HFFc6 (cell line): ENCODE measurements at places on chromosomes 11 and 22.
A peak's percentile ranks its signal among the peaks of the same experiment; 100 is the strongest.

DNA sequence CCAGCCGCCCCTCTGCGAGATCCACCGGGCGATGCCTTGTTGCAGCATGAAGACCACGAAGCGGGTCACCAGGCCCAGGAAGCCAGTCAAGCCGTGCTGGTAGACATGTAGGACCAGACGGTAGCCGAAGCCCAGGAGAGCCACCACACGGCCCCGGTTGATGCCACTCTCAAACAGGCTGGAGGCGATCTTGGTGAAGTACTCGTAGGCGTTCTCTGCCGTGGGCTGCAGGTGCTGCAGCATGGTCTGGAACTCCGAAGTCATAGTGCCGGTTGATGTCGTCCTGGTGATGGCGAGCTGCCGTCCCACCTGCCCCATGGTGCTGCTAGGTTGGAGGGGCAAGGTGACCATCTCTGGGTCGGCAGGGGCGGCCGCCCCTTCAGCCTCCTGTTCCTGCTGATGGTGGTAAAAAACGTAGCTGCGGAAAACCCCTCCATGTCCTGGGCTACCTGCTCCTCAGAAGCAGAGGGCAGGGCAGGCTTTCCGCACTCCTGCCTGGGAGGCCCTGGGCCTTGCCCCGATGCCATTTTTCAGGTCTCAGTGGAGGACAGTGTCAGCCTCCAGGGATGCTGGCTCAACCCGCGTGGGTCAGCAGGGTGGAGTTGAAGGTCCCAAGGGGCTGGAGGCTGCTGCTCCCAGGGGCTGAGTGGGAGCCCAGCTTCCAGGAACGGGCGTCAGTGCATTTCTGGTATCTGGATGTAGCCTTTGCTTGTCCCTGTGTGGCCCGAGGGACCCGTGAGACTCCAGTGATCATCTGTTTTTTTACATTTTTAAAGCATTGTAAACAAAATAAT, 98.7 kb downstream of the ADAMTS15 start:
- no peak for DNase-seq

- DNase-seq: no peak
Observed at GRCh38 chr11:19977941-19978340, 182.3 kb downstream of the DBX1 start.

GRCh38 chr11:14058061-14058460, 95.5 kb downstream of the SPON1 start:
- DNase-seq: no peak

- no peak for DNase-seq
Observed at GRCh38 chr22:31124811-31125465, 2.2 kb downstream of the INPP5J start.

DNA sequence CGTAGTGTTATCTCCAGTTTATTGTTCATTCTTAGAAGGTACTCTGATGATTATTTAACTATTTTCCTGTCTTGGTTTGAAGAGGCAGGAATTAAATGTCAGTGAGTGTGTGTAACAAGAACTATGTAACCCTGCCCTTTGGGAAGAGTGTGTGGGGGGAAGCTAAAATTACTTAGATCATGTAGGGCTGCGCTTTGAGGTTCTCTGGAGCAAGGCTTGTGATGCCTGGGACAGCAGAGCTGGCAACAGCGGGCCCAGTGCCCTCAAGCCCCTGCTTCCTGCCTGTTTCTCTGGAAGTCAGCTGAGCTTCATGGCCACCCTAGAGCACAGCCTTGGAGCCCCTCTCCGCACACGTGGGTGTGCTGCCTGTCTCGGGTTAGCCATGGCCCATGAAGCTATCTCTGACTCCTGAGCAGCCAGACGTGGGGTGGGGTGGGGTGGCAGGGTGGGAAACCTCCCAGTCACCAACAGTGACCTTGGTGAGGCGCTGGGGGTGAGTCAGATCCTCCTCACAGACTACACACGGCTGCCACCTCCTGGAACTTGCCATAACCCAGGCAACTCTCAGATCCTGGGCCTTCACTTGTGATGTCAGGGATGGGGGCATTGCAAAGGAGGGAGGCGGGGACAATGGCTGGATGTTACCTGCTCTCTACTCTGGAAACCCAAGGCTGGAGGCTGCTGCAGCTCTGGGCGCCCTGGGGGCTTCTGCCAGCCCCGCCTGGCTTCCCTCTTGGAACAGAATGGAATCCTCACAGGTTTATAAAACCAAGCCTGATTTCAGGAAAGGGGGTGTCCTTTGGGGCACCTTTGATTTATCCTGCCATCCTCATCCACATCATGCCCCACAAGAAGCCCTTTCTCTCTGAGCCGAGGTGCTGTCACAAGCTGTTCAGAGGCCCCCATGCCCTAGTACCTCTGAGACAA, 88.6 kb downstream of the SNX19 start:
- DNase-seq: peak; percentile 72

GRCh38 chr11:118306556-118306955, 2.0 kb downstream of the CD3E start:
- DNase-seq: no peak

DNA sequence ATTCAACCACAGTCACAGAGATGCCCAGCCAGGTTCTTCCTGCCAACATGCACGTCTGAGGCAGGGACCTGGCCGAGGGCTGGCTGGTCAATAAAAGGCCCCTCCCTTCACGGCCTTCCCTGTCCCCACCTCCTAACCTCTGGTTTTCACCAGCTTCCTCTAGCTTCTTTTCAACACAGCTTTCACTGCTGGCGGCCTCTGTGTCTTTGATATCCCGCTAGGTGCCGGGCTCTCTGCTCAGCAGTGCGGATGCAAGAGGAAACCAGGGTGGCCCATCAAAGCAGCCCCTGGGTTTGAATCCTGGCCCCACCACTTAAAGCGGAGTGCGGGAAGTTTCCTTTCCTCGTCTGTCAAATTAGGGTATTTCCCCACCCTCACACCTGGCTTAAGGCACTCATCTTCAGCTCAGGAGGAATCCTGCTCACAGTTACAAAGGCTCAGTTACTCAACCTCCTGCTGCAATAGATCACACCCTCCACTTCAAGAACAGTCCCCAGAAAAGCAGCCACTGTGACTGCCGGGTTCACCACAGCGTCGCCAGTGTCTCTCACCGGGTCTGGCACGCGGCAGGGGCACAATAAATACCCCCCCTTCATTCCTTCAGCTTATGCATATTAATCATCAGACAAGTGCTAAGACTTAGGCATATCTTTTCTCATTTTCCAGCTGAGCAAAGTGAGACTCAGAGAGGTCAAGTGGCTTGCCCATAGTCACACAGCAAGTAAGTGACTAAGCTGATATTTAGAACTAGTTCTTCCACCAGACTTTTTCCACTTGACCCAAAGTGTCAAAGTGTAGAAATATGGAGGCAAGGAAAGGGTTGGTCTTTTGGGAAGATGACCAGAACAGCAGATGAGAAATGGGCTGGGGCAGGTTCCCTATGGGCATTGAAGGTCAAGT, 45.7 kb downstream of the TXN2 start:
- no peak for DNase-seq

GRCh38 chr22:45235851-45236342, 4.8 kb downstream of the KIAA0930 start:
- DNase-seq: no peak

GRCh38 chr11:124768914-124769313, 6.8 kb upstream of the ESAM start:
- DNase-seq: no peak

- no peak for DNase-seq
Observed at GRCh38 chr11:33654594-33654993, 46.0 kb downstream of the C11orf91 start.

DNA sequence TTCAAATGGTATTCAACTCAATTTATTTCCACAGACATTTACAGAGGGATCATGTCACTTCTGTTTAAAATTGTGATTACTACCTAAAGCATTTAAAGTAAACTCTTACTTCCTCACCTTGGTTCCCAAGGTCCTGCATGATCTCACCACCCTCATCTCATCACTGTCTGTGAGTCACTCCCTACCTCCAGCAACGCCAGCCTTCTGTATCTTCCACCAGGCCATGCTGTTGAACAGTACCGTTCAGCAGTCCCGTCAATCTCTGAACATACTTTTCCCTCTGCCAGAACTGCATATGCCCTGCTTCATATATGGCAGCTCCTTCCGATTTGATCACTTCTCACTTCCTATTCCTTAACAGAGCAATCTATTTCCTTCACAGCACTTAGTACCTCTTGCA, 2.0 kb downstream of the FBXO3 start:
- no peak for DNase-seq

DNA sequence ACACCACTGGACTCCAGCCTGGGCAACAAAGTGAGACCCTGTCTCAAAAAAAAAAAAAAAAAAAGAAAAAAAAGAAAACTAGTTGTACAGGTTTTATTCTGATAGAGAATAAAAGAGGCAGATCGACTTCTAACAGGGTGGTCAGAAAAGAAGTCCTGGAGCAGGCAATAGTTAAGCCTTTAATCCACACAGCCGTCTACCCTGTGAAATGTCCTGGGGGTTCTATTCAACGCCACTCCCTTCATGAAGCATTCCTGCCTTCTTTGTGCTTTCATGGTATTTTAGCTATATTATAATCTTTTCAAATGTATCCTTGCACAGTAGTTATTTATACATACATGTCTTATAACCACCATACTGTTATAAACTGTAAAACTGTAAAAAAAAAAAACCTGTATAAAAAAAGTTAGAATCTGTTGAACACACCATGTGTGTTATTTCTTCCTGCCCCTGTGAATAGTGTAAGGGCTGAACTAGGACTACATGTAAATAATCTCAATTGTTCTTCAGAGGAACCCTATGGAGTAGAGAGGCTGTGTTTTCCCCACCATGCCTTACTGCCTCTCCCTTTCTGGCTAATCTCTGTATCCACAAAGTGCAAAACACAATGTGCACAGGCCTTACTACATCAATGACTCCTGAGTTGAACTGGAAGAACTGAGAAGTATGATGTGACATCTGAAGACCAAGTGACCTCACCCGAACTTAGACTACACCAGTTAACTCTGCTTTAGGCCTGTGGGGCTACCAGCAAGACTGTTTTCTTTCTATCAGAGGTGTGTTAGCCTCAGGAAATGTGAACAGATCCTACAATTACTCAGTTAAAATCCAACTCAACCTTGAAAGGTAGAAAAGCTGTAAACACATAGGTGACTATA, 25.3 kb downstream of the PRCP start:
- DNase-seq: no peak

- DNase-seq: no peak
Observed at GRCh38 chr22:24841261-24841660, 35.2 kb downstream of the SGSM1 start.

DNA sequence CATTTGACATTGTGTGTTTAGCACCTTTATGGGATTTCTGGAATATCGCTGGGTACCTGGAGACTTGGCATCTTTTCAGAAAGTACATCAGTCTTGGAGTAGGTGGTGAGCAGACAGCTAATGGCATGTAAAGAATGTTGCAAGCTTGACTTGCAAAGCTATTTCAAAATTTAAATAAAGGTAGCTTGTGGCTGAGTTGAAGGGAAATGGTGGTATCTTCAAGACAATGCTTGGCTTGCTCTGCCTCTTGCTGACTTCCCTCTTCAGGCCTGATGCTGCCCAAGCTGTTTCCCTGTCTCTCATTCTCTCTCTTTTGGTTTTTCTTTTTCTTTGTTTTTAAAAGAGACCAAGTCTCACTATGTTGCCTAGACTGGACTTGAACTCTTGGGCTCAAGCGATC, 13.2 kb downstream of the ZNRF3 start:
- DNase-seq: no peak

- no peak for DNase-seq
Observed at GRCh38 chr11:92388380-92388779, 163.8 kb downstream of the FAT3 start.

GRCh38 chr22:36184433-36185025, 17.1 kb downstream of the APOL4 start:
- no peak for DNase-seq

GRCh38 chr11:33984682-33985389, 66.7 kb upstream of the CAPRIN1 start:
- peak; percentile 9 for DNase-seq

- no peak for DNase-seq
Observed at GRCh38 chr11:76671237-76671592, 668 bp upstream of the LRRC32 start.

GRCh38 chr11:8389029-8389996, 125.6 kb upstream of the LMO1 start:
- no peak for DNase-seq

GRCh38 chr11:102615077-102615893, 9.8 kb downstream of the MMP20 start:
- no peak for DNase-seq

GRCh38 chr22:41672780-41673509, 15.7 kb downstream of the SNU13 start:
- peak; percentile 36 for DNase-seq

GRCh38 chr11:75184757-75185425, 34.0 kb downstream of the SLCO2B1 start:
- no peak for DNase-seq

DNA sequence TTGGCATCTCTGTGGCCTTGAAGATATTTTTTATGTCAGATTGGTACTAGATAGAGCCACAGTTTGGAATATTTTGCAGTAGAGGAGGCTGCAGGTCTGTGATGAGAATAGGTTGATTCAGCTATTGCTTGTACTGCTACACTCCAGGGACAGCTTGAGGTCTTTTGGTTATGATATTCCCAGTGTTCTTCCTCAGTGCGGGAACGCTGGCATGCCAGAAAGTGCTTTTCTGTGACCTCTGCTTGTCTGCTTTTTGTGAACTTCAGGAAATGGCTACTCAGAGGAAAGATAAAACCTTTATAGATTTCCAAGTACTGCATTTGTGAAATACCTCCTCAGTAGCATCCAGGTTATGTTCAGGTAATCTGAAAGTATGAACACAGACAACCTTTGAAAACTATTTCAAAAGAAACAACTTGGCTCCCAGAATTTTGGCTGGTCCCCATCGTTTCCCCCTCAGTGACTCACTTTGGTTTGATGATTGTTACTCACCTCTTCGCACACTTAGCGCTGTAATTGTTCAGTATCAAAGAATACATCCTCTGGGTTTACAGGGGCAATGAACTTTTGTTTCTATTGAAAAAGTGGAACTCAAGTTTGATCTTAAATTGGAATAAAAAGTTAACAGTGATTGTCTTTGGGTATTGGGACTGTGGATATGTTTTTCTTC, 191.4 kb downstream of the HIPK3 start:
- DNase-seq: peak; percentile 26

DNA sequence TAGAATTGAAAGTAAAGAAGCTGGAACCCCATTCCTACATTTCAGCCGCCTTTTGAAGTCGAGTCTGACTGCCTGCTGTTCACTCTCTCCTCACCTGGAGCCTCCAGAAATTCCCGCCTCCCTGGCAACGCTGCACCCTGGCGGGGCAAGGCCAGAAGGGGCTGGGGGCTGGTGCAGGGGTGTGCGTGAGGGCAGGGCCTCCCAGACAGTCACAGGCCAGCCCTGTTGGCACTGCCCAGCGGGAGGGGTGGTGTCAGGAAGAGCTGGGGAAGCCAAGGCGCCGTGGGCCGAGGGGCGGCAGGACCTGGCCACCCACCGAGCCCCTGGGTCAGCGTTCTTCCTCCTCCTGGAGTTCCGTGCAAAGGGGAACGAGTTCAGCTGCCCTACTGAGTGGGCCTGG, 123.2 kb downstream of the KCNQ1OT1 start:
- no peak for DNase-seq
